Posterior cingulate gyrus (tissue), 11 donors: ENCODE measurements at places on chromosomes 11 and 22.

GRCh38 chr11:77710358-77710757 is 72.8 kb upstream of the CLNS1A start:
- no peak for DNase-seq

- DNase-seq, result no peak
Observed at GRCh38 chr11:43833657-43834073, 47.0 kb upstream of the ALKBH3 start.

DNA sequence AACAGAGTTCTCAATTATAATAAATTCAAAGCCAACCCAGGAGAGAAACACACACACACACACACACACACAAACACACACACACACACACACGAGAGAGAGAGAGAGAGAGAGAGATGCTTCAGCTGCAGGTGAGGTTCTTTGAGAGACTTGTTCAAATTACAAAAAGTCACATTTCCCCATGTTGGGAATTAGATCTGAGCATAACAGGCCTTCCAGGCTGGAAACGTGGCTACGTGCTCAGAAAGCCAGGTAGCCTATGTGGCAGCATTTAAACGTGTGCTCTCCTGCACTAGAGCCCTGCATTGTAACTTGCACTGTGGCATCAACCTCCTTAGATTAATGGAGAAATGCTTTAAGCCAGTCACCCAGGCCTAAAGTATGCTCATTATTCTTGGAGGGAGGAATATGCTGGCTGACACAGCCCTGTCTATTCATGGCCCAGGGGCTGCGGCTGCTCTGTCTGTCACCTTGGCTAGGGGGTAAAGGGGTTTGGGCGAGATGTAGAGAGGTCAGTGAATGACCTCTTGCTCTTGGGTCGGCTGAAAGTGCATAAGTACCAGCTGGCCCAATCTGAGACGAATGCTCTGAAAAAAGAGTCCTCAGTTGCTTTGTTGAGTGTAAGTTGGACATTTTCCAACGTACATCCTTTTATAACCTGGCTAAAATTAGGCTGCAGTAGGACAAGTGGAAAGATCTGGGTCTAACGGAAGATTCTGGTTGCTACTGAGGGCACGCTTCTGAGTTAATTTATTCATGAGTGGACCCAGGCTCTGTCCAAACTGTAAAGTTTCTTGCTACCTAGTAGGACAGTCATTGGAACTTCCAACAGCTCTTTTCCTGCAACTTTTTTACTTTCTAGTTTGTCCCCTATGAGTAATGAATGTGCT is 171.1 kb upstream of the SEZ6L start:
- no peak for DNase-seq

DNA sequence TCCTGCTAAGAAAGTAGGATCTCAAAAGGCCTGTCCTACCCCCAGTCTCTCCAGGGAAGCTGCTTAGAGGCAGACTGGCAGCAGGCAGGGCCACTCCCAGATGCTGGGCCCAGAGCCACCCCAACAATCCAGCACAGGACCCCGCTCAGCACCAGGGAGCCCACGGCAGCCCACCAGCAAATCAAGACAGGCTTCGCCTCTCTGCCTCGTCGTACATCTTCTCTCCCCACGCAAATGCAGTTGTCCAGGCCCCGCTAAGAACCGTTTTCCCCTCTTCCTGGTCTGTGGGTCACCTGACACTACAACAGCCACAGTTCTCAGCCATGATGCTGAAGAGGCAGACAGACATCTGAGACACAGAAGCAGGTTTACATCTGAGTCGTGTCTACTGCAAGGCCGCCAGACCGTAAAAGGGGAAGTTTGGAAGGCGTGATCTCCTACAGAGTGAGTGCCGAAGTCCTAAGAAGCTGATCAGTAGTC is 51.1 kb downstream of the IGSF9B start:
- no peak for DNase-seq

DNA sequence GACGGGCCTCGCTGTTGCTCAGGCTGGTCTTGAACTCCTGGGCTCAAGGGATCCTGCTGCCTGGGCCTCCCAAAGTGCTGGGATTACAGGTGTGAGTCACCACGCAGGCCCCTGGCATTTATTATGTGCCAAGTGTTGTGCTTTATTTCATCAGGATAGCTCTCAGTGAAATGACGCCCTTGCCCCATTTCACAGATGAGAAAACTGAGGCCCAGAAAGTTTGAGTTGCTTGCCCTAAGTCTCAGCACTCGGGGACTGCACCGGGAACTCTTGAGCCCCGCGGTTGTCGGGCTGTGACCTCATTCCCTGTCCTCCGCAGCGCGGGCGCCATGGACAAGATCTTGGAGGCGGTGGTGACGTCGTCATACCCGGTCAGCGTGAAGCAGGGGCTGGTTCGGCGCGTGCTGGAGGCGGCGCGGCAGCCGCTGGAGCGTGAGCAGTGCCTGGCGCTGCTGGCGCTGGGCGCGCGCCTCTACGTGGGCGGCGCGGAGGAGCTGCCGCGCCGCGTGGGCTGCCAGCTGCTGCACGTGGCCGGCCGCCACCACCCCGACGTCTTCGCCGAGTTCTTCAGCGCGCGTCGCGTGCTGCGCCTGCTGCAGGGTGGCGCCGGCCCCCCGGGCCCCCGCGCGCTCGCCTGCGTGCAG is 7.3 kb downstream of the USP35 start:
- no peak for DNase-seq

DNA sequence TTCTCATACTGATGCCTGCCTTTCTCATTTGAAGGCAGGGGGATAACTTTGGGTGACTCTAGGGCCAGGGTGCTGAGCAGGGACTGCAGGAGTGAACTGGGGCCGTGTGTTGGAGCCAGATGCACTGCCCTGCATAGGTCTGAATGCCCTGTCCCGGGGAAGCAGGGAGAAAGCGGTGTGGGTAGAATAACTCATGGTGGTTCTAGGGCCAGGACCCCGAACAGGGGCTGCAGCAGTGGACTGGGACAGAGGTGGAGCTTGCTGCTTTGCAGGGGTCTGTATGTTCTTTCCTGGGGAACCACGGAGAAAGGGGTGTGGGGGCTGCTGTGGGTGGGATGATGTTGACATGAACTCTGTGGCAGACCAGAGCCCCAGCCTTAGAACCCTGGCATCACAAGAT is 52.9 kb downstream of the GAB4 start:
- no peak for DNase-seq

GRCh38 chr22:48574776-48575617 is 1252.7 kb downstream of the BRD1 start:
- DNase-seq, result peak; percentile 62

- DNase-seq, result no peak
Observed at GRCh38 chr11:111541254-111542061, 938 bp downstream of the LAYN start.

DNA sequence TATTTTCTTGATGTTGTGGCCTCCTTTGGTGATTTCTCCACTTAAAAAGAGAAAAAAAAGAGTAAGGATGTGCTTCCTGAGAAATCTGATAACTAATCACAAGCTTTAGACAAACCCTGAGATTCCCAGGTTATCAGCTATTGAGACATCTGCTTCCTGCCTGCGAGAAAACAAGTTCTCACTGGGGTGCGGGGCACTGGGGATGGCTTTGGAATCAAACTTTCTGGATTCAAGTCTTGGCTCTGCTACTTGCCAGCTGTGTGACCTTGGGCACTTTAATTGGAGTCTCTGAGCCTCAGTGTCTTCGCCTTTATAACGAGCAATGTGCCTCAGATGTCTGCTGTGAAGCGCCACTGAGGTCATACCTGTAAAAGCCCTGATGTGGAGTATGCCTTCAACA is 152.5 kb upstream of the NAV2 start:
- peak; percentile 35 for DNase-seq

GRCh38 chr11:58926251-58926650 is 13.0 kb upstream of the GLYATL1 start:
- DNase-seq, result no peak

GRCh38 chr11:73415854-73416615 is 39.8 kb downstream of the RELT start:
- DNase-seq, result no peak

GRCh38 chr11:102436561-102436960 is 16.0 kb downstream of the TMEM123 start:
- DNase-seq, result no peak

GRCh38 chr11:19512618-19513017 is 200.0 kb upstream of the NAV2 start:
- no peak for DNase-seq

DNA sequence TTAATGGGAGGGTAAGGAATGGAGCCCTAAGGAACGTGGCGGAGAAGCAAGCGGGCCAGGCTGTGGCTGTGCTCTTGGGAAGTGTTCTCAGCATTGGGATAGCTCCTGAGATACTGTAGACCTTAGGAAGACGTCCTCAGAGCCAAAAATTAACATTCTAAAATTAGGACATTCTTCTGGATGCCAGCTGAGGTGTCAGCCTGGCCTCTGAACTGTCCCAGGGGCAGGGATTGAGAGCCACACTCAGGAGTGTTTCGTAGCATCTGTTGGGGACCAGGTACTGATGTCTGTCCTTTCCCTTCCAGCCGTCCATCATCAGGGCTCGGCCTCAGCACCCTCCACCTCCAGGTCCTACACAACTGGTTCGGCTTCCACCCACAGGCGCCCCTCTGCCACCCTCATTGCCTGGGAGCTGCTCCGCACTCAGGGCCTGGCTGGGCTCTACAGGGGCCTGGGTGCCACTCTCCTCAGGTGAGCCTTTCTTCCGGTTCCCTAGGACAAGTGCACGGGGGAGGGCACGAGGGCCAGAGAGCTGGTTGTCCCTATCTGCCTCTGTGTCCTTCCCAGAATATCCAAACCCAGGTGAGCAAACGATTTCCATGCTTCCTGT is 23.6 kb downstream of the SLC25A18 start:
- no peak for DNase-seq

- DNase-seq, result no peak
Observed at GRCh38 chr22:37334859-37335805, 52.8 kb downstream of the CYTH4 start.

DNA sequence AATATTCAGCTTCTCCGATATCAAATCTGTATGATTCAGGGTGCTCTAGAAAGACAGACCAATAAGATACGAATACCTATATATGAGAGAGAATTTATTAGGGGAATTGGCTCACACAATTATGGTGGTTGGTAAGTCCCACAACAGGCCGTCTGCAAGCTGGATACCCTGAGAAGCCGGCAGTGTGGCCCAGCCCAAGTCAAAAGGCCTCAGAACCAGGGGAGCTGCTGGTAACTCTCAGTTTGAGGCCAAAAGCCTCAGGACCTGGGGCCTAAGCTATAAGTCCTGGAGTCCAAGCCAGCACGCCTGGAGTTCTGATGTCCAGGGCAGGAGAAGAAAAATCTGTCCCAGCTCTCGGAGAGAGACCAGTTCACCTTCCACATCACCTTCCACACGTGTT is 318.7 kb downstream of the BRD1 start:
- DNase-seq, result no peak

DNA sequence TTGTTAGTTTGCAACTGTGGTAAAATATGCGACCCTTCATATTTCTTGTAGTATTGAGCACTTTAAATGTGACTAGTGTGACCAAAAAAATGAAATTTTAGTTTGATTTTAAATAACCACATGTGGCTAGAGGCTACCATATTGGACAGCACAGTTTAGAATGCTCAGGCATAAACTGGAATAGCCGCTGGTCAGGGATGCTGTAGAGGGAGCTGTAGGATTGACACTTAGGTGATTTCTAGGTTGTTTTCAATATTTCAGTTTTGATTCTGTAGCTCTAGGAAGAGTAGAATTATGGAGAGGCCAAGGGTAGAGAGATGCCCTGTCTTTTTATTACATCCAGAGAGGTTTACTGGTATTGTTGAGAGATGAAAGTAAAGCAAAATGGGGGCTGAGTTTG is 10.8 kb upstream of the VSIG10L2 start:
- no peak for DNase-seq
